ENCODE measurements at places on chromosomes 11 and 22.

GRCh38 chr22:19852177-19852781, 2.4 kb downstream of the GNB1L start:
- peak; percentile 83 for DNase-seq

GRCh38 chr11:62018981-62019664, 51.7 kb upstream of the FTH1 start:
- no peak for DNase-seq

DNA sequence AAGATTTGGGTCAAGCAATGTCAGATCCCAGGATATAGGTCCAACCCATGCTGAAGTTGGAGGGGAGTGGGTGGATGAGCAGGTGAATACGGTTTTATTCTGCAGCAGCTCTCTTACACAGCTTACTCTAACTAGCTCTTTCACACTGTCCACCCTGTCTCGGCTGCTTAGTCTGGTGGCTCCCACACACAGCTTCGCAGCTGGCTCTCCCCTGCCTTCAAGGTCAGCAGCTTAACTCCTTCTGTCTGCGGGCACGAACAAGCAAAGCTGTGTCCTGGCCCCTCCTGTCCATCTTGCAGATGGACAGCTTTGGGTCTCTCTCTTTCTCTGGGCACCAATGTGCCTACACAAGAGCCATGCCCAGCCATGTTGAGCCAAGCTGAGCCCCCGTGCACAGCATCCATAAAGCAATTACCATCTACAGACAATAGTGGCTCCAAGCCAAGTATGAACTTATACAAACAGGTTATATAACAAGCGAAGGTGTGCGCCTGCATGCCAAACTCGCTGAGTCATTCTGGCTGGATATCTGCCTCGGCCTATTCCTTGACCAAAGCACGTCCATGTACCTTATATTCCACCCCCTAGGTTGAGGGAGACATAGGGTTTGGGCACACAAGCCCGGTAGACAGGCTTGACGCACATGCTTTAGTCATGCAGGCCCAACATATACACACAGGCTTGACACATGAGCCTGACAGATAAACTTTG, 1307.8 kb upstream of the RAG2 start:
- no peak for DNase-seq

- no peak for DNase-seq
Measured at GRCh38 chr22:29798801-29799200, 31.6 kb downstream of the UQCR10 start.

GRCh38 chr11:113885897-113886296, 10.5 kb upstream of the USP28 start:
- no peak for DNase-seq

- DNase-seq: no peak
Measured at GRCh38 chr11:12063251-12063650, 47.1 kb upstream of the MICAL2 start.

DNA sequence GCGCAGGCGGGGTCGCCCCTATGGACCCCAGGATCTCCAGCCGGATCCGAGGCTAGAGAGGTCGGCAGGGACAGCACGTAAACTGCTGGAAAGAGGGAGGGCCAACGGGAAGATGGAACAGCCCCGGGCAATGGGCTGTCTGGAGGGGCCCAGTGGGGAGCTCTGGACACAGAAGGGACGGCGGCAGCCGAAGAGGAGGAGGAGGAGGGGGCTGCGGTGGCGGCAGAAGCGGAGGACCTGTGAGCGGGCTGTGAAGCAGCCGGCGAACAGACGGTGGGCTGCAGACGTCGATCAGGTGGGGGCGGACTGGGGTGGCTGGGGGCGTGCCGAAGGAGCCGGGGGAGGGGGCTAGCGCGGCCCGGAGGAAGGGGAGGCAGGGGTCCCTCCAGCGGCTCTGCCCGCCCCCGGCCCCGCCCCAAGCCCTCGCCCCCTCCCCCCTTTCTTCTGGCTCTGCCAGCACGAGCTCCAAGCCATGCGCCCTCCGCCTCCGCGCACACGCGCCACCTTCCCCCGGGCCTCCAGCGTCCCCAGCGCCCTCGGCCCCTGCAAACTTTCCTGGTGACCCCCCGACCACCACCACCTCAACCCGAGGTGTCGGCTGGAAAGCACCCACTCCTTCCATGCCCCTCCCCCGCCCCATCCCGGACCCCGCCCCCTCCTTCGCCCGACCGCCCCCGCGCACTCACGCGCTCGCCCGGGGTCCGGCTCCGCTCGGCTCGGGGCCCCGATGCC, 432 bp downstream of the TNKS1BP1 start:
- peak; percentile 89 for DNase-seq

DNA sequence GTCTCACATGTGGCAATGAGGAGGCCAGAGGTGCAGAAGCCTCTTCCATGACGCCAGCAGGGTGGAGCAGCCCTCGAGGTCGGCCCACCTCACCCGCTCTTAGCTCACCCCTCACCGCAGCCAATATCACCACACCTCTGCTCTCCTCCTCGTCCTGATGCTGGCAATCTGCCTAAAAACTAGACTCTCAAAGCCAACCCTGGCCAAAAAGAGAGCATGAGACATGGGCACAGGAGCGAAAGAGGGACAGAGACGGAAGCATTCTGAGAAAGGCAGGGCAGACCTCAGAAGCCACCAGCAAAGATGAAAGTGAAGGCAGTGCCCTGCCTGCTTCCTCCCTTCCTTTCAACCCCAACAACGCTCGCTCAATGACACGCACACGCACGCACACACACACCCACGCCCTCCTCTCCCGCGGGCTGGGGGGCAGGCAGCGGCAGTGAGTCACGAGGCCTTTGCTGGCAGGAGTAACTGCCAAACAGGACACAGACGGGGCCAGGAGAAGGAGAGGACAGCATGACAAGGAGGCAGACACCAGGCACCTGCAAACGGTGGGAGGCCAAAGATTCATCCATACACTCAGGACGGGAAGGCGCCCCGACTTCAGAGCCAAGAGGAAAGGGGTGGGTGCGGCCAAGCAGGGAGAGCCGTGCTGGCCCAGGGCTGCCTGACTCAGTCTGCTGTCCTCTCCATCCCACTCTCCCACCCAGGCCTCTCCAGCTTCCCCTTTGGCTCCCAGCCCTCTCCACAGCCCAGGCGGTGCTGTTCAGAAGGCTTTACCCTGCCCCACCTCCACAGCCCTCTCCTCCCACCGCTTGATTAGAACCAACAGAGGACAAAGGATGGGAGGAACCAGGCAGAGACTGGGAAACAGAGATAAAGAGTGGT, 11.4 kb downstream of the IGSF9B start:
- DNase-seq: no peak

- DNase-seq: no peak
Measured at GRCh38 chr11:66240781-66241136, 27.7 kb upstream of the RAB1B start.

DNA sequence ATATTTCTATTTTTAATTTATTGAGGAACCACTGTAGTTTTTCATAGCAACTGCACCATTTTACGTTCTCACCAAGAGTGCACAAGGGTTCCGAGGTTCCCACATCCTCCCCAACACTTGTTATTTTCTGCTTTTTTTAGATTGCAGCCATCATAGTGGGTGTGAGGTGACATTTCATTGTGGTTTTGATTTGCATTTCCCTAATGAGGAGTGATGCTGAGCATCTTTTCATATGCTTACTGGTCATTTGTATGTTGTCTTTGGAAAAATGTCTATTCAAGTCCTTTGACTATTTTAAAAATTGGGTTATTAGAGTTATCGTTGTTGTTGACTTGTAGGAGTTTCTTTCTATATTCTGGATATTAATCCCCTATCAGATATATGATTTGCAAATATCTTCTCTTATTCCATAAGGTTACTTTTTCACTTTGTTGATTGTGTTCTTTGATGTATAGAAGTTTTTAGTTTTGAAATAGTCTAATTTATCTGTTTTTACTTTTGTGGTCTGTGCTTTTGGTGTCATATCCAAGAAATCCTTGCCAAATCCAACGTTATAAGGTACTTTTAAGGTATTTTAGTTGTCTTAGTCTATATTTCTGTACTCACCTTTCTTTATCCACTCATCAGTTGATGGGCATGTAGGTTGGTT, 9.0 kb downstream of the NEAT1 start:
- no peak for DNase-seq

DNA sequence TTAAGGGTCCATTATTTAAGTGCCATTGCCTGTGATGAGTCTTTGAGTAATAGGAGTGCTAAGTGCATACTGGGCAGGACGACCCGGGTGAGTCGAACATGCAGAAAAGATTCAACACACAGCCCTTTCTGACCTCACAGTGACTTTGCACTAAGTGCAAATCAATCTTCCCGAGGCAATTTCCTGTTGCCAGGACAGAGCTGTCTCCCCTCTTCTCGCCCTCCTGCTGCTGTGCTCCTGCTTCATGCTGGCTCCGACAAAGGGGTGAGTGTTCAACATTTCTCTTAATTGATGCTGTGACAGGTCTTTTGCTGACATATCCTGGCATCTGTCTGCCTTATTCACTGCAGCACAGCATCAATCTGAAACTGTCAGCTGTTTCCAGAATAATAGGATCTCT, 42.0 kb downstream of the MCHR1 start:
- no peak for DNase-seq

- no peak for DNase-seq
Measured at GRCh38 chr11:85893395-85893794, 38.2 kb downstream of the CCDC83 start.

GRCh38 chr11:117396970-117397369, 69.3 kb downstream of the CEP164 start:
- no peak for DNase-seq

DNA sequence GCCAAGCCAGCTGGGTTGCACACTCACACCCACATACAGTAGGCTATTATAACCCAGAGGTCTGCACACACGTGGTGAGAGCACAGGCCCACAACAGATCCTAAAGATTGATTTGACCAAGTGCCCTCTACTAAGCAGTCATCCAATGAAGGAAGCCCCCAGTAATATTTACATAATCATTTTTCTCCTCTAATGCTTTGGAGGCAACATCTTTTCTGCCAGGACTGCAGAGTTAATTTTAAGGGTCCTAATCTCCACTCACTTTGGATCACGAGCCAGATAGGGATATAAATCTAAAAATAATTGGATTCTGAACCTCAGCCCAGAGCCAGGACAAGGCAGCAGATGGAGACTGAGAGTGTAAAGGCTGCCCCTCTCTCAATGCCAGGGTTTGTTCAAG, 49.1 kb upstream of the MTNR1B start:
- no peak for DNase-seq

- no peak for DNase-seq
Measured at GRCh38 chr11:80122211-80122610, 681.4 kb upstream of the TENM4 start.

DNA sequence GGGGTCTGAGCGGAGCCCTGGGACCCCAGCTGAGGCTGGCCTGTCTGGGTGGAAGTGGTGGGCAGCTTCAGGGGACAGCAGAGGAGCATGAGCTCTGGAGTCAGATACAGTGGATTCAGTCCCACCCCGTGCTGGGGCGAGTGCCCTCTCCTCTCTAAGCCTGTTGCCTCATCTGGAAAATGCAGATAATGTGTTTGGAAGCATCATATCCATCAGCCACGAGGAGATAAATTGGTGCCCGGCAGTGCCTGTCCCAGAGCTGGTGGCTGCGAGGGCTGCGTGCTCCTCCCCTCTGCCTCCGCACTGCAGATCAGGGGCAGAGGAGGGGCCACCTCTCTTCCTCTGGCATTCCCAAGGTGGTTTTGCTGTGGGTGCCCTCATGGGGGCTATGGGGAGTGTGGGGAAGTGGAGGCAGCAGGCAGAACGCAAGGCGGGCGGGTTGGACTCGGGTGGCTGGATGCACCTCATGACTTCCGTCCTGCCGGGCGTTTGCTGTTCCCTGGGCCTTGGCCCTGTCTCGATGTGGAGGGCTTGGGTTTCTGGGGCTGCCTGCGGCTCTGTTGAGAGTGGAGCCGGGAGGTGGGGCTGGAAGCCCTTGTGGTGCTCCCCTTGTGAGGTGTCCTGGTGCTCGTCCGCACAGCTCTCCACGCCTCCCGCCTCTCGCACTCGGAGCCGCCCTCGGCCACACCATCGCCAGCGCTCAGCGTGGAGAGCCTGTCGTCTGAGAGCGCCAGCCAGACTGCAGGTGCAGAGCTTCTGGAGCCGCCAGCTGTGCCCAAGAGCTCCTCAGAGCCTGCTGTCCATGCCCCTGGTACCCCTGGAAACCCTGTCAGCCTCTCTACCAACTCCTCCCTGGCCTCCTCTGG, 20.9 kb downstream of the MICALL1 start:
- DNase-seq: no peak

- no peak for DNase-seq
Measured at GRCh38 chr22:25564979-25565677, 653 bp downstream of the GRK3 start.

GRCh38 chr11:57761301-57762234, at the start of gene CTNND1:
TSS of gene CTNND1 (plus strand) at chr11:57761802. CDS start at chr11:57791479, 29,677 bp downstream.
- peak; percentile 93 for DNase-seq

- DNase-seq: no peak
Measured at GRCh38 chr11:64851831-64852351, 7.4 kb upstream of the CDC42BPG start.

DNA sequence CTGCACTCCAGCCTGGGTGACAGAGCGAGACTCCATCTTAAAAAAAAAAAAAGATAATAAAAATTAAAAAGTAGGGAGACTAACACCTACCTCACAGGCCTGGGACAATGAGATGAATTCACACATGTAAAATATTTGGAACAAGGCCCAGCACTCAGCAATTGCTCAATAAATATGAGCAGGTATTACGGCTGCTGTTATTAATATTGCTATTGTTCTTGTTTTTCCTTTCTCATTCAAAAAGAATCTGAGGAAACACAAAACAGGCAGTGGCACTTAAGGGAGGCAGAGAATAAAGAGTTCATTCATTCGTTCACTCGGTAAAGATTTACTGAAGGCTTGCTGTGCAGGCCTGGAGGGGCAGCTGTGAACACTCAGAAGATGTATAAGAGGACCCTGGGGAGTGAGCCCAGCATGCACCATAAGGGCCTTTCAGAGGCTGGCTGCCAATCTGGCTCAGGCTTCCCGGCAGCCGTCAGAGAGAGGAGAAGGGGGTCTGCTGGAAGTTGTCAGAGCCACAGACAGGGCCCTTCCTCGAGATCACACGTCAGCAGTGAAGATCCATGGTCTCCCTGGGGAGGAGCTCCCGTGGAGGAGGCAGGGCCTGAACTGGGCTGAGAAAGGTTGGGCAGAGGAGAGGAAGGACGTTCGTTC, 51.6 kb upstream of the TCF20 start:
- DNase-seq: no peak

DNA sequence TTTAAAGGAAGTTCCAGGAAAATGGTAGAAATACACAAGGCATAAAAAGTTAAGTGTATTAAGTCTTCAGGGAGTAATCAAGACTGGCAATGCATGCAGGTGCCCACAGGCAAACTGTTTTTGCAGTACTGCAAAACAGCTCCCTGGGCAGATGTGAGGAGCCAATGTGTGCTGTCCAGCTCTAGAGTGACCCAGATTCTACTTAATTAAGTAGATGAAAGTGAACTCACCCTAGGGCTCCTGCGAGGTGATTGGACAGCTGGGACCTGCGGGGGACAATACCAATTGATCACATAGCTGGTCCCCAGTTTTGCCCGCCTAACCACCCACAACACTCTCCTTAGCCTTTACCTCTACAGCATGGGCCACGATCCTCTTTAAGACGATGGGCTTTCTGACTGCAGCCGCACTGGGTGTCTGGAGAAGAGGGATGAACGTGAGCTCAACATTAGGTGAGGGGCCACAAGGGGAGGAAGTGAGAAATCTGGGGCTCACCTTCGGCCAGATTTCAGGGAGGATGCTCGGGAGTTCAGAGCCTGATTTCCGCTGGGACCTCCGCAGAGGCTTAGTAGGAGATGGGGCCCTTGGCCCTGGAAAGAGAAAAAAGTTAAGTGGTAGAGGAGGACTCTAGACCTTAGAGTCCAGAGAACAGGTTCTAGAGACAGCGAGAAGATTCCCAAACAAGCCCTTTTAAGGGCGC, 556 bp downstream of the CDCA5 start:
- no peak for DNase-seq
